Activated effector memory CD4-positive, alpha-beta T cell treated with anti-CD3 and anti-CD28 coated beads, Interleukin-2, amount 50 U/mL, for 16 hours (primary cell): ENCODE measurements at places on chromosomes 1 and 21.

- no peak for DNase-seq
Measured at GRCh38 chr1:175717610-175718540, 25.5 kb downstream of the TNR start.

DNA sequence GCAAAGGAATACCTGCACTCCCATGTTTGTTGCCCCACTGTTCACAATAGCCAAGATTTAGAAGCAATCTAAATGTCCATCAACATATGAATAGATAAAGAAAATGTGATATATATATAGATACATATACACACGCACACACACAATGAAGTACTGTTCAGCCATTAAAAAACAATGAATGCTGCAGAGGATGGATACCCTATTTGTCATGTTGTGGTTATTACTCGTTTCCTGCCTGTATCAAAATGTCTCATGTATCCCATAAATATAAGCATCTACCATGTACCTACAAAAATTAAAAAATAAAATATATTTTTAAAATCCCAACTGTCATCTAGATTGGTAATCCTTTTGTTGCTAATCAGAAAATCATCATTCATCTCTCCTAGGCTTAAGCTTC lies 634.8 kb upstream of the ADGRL2 start:
- no peak for DNase-seq

GRCh38 chr1:193538003-193538354 lies 351.6 kb upstream of the B3GALT2 start:
- DNase-seq, result no peak

DNA sequence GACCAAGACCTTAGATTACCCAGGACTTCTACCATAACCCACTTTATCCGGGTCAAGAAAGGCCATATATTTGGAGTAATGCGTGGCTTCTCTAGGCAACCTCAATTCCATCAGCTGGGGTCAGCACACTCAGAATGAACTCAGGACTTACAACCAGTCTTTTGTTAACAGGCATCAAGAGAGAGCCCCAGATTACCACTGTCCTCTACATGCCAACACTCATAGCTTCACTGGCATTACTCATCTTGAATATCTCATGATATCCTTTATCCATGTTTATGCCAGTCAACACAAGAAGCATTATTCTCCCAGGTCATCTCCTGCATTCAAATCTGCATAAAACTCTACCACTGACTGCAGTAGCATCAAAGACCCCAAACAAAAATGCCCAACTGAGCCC lies 6.6 kb upstream of the FCGR2A start:
- no peak for DNase-seq

- no peak for DNase-seq
Measured at GRCh38 chr1:96424877-96425276, 296.7 kb upstream of the PTBP2 start.

DNA sequence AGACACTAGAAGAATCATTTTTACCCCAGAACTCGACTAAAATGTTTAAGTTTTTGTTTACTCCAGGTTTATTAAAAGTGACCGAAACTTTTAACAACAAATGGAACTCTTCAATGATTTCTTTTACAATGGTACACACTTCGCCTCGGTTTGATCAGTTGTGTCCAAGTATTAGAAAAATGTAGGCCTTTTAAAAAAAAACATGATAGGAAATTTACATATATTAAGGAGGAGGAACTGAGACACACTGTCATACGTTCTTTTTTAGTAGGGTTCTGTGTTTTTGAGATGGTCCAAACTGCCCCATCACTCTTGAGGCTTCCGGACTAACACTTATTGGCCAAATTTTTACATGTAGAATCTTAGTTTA lies 1.3 kb downstream of the PRDM2 start:
- no peak for DNase-seq

GRCh38 chr1:8323706-8324105 lies 5.8 kb downstream of the SLC45A1 start:
- DNase-seq, result no peak

DNA sequence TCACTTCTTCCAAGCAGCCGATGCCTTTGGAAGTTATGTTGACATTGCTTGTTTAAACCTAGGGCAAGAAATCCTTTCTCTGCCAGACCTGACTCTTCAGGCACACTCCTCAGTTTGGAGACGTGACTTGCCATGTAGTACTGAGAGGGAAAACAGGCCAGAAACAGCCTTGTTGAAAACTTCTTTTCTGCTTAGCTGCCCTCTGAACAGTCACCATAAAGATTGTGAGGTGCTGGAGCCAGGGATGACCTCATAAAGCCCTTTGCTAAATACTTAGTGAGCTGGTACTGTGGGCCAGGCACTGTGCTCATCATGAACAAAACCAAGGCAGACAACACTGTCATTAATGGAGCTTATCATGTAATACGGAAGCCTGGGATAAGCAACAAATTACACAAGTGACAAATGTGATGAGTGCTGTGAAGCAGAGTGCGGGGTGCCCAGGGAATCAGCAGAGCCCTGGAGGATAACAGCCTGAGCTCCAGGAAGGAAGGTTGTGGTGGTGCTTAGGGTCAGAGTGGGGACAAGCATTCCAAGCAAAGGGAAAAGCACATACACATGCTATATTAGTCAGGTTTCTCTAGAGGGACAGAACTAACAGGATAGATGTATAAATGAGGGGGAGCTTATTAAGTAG lies 42.4 kb downstream of the MTARC1 start:
- no peak for DNase-seq
